Hair follicle dermal papilla cell (primary cell): ENCODE measurements at places on chromosomes 1 and 21. TPM values are rescaled to one million over a fixed set of nuclear protein-coding genes. Genes with fewer than 3 reads are reported as not detected.

The PLPPR5 gene
- 0.16 TPM in 1 of 2 replicates, not detected in the other for total RNA-seq

The UTP11 gene
- 38.5 and 45.3 TPM in 2 replicates for total RNA-seq

The TDRD5 gene
- total RNA-seq, result not detected in 2 replicates

The TRIM46 gene
- 7.4 and 7.8 TPM in 2 replicates for total RNA-seq

The OR2T29 gene
- total RNA-seq, result not detected in 2 replicates

The KCNA3 gene
- 0.16 and 0.36 TPM in 2 replicates for total RNA-seq

The SPRR2A gene
- total RNA-seq, result not detected in 2 replicates

The TMEM200B gene
- 28.6 and 31.3 TPM in 2 replicates for total RNA-seq

The GCSAML gene
- not detected in 2 replicates for total RNA-seq

The NBL1 gene
- 70.7 and 105 TPM in 2 replicates for total RNA-seq

The FCRL4 gene
- not detected in 2 replicates for total RNA-seq

The BRINP3 gene
- total RNA-seq, result 0.16 TPM in 1 of 2 replicates, not detected in the other

The DPYD gene
- 128 and 151 TPM in 2 replicates for total RNA-seq

The ZNF683 gene
- total RNA-seq, result not detected in 2 replicates

The TSPEAR gene
- total RNA-seq, result not detected in 2 replicates

The KRTAP10-2 gene
- not detected in 2 replicates for total RNA-seq

The DRAXIN gene
- under 0.01 TPM in 1 of 2 replicates, not detected in the other for total RNA-seq

The SLFNL1 gene
- 0.65 and 1.2 TPM in 2 replicates for total RNA-seq

The PTPN14 gene
- 98.6 and 115 TPM in 2 replicates for total RNA-seq

The NPHS2 gene
- not detected in 2 replicates for total RNA-seq

The PDZK1 gene
- 0.49 and 0.97 TPM in 2 replicates for total RNA-seq

The UBL4B gene
- total RNA-seq, result 2.3 and 7.5 TPM in 2 replicates

The UBE4B gene
- total RNA-seq, result 55.2 and 57.4 TPM in 2 replicates

The MAP10 gene
- 3.4 and 3.6 TPM in 2 replicates for total RNA-seq

The ETS2 gene
- 16.5 and 19.6 TPM in 2 replicates for total RNA-seq

The DDAH1 gene
- 138 and 154 TPM in 2 replicates for total RNA-seq

The HHIPL2 gene
- 1.8 and 3.9 TPM in 2 replicates for total RNA-seq

The PROK1 gene
- 0.12 TPM in 1 of 2 replicates, not detected in the other for total RNA-seq

The CYP4A11 gene
- not detected in 2 replicates for total RNA-seq

The HES4 gene
- 0.49 and 1.3 TPM in 2 replicates for total RNA-seq

The FBXO2 gene
- 1.8 and 2.4 TPM in 2 replicates for total RNA-seq

The SERPINC1 gene
- total RNA-seq, result not detected in 2 replicates

The UQCRH gene
- 154 and 192 TPM in 2 replicates for total RNA-seq

The ATG4C gene
- 8.8 and 11.2 TPM in 2 replicates for total RNA-seq

The HORMAD1 gene
- 0.16 TPM in 1 of 2 replicates, not detected in the other for total RNA-seq

The CATSPERE gene
- 1.2 and 2.3 TPM in 2 replicates for total RNA-seq

The CLCA4 gene
- not detected in 2 replicates for total RNA-seq

The LCE1E gene
- total RNA-seq, result not detected in 2 replicates

The ENAH gene
- 76.3 and 89.2 TPM in 2 replicates for total RNA-seq

The C4BPA gene
- not detected in 2 replicates for total RNA-seq
